ENCODE measurements at places on chromosomes 1 and 21.

DNA sequence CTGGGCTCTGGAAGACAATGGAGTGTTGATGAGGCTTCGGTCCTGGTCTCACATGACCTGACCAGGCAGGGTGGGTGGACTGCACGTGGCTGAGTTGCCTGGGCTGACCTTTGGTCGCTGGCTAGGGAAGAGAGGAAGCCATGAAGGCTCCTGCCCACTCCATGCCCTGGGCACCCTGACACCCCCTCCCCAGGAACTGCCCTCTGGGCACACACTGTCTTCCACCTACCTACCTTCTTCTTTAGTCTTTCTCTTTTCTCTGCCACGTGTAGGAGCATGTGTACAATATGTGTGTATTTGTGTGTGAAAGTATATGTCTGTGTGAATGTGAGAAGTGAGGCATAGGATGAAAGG lies 15.1 kb downstream of the POU3F1 start:
- no peak for DNase-seq

DNA sequence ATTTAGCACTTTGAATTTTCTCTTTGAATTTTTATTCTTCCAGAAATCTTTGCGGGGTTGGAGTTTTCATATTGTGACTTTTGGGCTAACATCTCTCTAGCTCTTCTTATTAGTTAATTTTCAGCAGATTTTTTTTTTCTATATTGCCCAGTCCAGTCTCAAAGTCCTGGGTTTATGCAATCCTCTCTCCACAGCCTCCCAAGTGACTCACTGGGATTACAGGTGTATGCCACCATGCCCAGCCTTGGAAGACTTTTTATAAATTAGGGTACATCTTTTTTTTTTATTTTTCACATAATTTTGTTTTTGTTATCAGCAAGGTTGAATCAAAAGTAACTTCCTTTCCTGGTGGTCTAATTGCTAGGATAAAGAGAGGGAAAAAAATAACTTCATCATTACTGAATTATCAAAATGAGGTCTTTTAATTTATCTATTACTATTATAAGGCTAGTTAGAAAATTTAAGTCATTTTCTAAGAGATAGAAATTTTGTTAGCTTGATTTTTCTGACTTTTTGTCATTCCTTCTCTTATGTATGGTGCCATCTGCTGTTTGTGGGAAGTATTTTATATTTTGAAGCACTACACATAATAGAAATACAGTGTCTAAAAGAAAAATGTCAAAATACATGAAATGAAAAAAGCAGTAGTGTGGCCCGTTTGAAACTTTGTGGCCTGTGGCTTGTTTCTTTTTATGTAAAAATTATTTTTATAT lies 273.4 kb upstream of the CACYBP start:
- DNase-seq: peak; percentile 10

DNA sequence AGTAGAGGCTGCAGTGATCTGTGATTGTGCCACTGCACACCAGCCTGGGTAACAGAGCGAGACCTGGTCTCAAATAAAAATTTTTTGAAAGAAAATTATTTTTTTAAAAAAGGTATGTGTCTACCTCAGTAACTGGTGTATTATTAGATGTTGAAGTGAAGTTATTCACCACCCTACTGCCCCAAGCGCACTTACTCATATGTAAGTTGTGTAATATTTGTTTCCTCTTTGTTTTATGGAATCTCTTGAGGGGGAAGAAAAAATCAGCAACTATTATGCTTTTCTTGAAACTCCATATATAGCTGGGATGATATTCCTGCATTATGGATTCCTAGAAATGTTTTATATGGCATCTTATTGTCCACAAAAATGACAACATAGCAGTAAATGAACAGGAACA lies 21.3 kb downstream of the RBM15 start:
- no peak for DNase-seq

GRCh38 chr1:44757420-44757819 lies 17.8 kb downstream of the KIF2C start:
- no peak for DNase-seq

GRCh38 chr1:81149649-81150325 lies 650.9 kb upstream of the ADGRL2 start:
- no peak for DNase-seq

DNA sequence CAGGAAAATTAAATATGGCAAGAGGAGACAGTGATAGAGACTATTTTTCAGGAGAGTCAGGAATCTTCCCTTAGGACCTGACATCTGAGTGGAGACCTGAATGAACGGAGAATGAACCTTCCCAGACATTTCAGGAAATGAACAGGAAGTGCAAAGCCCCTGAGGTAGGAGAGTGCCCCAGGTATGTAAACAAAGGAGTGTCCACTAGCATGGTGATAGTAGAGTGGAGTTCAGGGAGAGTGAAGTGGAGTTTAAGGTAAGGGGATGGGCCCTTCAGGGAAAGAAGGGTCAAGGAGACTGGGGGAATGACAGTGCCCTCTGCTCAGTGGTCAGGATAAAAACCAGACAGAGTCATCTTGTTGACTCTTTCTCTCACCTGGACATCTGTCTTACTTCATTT lies 19.3 kb downstream of the MYBPH start:
- no peak for DNase-seq

- no peak for DNase-seq
Observed at GRCh38 chr1:36705629-36706028, 222.9 kb upstream of the CSF3R start.

DNA sequence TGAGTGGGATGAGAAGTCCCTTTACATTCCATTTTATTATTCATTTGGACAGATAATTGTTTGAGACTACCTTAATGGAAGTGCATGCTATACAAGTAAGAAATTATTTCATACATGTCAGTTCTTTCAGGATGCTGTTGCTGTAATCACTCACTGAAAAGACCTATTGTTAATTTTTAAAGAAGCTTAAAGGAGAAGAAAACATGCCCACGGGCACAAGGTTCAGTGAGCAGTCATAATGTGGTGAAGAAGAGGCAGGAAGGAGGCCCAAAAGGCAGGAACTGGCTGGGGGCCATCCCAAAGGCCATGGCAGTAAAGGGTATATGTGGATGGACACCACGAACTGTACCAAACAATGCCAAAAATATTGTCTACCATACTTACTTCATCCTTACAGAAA lies 206.0 kb downstream of the LYPLAL1 start:
- no peak for DNase-seq

- no peak for DNase-seq
Observed at GRCh38 chr1:204136814-204137213, 15.0 kb downstream of the ETNK2 start.

DNA sequence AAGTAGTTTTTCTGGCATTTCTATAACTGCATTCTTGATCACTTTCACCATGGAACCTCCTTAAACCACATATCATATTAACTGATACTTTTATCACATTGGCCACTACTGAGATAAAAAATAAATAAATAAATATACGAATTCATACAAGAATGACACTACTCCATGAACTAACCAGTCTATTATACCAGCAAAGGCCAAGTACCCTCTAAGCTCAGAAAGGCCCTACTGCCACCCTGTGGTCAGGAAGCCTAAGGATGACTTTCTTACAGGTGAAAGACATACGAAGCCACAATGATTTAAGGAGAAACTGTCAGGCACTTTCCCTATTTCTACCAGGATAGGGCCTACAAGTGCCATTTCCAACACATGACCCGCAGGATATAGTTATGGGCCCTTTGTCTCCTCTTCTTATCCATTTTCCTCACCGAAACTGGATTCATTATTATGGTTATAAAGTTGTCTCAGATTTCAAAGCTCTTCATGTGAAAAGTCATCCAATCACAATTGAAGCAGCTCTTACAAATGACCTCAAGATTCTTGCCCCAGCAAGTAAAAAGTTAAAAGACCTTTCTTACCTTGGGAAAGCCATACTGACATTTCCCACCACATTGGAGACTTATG lies 23.9 kb downstream of the DNAJC8 start:
- DNase-seq: peak; percentile 29

DNA sequence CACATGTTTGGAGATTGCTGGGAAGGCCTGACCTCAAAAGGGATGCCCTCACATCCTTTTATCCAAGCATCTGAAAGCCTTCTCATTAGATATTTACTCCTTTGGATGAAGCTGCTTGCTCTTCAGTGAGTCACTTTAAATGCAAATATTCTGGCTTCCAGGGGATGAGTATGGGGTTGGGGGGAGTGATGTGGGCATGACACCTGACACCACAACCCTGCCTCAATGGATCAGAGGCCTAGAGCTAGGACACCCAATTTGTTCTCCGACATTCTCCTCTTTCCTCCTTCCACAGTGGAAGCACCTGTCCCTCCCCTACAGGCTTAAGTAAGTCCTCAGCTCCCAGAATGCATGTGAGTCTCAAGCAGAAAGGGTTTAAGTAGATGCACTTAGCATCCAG lies 238.3 kb downstream of the OMA1 start:
- DNase-seq: no peak

DNA sequence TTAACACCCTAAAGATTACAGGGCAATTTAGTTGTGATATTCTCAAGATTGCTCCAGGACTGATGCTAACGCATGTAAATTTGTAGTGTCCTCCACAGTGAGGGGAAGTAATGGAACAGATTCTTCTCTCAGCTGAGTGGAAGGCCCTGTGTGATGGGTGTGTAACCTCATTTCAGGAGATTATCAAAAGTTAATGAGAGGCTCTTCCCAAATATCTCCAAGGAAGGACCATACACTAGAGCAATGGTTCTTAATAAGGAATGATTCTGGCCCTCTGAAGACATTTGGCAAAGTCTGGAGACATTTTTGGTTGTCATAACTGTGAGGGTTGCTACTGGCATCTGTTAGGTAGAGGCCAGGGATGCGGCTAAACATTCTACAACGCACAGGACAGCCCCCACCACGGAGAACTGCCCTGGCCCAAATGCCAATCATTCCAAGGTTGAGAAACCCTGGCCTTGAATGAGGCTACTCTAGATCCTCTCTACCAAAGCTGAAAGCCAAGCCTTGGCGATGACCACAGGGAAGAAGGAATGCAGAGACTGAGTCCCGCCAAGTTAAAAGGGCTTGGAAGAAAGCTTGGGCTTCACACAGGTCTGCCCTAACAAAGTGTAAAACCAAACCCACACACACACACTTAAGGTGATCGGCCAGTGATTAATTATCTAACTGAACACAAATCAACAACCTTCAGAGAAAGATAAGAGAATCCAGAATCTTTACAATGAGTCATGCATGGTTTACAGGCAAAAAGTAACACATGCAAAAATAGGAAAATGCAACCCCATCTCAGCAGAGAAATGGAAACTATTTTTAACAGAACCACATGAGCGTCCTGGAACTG lies 135.8 kb downstream of the SYF2 start:
- DNase-seq: no peak

- no peak for DNase-seq
Observed at GRCh38 chr1:158107916-158108315, 72.8 kb upstream of the CD1D start.

GRCh38 chr21:29145354-29145782 lies 14.9 kb downstream of the MAP3K7CL start:
- DNase-seq: no peak

GRCh38 chr1:9413877-9414213 lies 121.2 kb downstream of the SPSB1 start:
- no peak for DNase-seq

DNA sequence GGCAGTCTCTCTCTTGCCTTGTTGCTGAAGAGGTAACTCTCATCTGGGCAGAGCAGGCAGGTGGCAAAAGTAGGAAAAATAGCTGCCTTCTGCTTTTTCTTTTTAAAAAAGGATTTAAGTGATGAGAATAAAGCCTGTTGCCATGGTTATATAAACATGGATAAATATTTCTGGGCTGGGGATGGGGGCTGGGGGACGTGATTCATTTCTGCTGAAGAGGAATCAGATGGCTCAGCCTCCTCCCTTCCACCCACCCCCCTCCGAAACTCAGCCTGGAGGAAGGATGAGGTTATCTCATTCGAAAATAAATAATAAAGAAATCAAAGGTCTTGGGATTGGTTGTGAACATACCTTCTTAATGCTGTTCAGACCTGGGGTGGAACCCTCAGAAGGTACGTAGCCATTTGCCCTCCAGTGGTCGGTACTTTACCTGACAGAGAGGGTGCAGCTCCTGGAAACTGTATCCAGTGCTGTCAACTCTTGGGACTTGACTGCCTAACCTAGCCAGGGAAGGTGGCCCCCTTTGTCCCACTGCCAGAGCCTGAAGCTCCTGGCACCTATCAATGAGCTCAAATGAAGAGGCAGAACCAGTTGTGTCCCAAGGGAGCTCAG lies 3.8 kb upstream of the INKA2 start:
- no peak for DNase-seq

- DNase-seq: no peak
Observed at GRCh38 chr1:24970399-24970753, 40.3 kb upstream of the RUNX3 start.

GRCh38 chr1:60960891-60961461 lies 121.4 kb upstream of the NFIA start:
- DNase-seq: peak; percentile 33

GRCh38 chr1:11158291-11158690 lies 30.9 kb upstream of the ANGPTL7 start:
- DNase-seq: no peak

GRCh38 chr1:181905944-181906597 lies 155.4 kb downstream of the ZNF648 start:
- no peak for DNase-seq

GRCh38 chr1:228852024-228852423 lies 116.7 kb downstream of the RHOU start:
- no peak for DNase-seq

DNA sequence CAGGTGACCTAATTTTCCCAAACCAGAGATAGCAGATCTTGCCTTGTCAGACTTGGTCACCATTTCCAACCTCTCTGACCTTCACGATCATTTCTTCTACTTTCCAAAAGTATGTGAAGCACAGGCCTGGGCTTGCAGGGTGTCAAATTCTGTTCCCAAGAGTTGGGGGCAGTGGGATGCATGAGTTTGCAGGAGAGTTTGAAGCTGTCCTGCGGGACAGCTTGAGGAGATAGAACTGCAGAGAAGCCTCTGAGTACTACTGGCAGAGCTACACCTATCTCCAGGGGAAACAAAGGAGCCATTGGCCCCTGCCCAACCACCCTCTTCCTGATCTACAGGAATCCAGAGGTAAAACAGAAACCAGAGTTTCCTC lies 11.3 kb downstream of the TXNIP start:
- DNase-seq: no peak

GRCh38 chr21:36415375-36415774 lies 30.2 kb downstream of the CHAF1B start:
- DNase-seq: no peak

GRCh38 chr21:27057997-27058396 lies 91.1 kb upstream of the ADAMTS5 start:
- DNase-seq: no peak

- no peak for DNase-seq
Observed at GRCh38 chr1:7228252-7228961, 443.2 kb downstream of the CAMTA1 start.

GRCh38 chr1:245168906-245169305 lies 14.1 kb downstream of the KIF26B start:
- no peak for DNase-seq

Measured in KG1 (cell line).